Activated CD4-positive, CD25-positive, alpha-beta regulatory T cell treated with anti-CD3 and anti-CD28 coated beads, Interleukin-2, amount 50 U/mL, for 24 hours (primary cell): ENCODE measurements at places on chromosomes 12 and 14.
A peak's percentile ranks its signal among the peaks of the same experiment; 100 is the strongest.

GRCh38 chr12:66352899-66353298, 50.6 kb downstream of the HELB start:
- no peak for ATAC-seq

DNA sequence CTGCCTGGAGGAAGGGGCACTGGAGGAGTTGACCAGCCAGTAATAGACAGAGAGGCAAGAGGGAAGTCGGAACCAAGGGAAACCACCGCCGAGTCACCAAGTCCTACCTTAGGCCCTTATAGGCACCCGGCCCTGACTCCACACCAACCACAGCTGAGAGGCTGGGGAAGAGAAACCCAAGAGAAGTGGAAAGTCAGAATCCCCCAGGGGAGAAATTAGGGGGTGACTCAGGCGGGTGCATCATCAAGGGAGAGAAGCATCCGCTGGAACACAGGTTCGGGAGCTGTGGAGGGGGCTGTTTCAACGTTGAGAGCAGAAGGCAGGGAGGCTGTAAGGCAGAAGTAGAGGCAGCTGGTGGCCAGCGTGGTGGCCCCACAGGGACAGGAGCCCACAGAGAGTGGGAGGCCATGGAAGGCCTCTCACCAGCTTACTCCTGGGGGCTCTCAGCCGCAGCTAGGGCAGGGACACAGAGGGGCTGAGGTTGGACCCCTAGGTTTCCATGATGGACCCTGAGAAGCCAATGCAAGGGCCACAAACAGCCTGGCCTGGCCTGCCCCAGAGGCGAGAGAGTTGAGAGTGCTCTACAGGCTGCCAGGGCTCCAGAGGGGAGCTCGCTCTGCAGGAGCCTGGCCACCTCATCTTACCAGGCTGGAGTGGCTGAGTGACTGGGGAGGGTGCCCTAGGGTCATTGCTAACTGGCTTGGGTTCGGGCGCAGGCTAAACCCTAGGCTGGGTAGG, 1.4 kb upstream of the TRMT61A start:
- peak; percentile 57 for ATAC-seq

DNA sequence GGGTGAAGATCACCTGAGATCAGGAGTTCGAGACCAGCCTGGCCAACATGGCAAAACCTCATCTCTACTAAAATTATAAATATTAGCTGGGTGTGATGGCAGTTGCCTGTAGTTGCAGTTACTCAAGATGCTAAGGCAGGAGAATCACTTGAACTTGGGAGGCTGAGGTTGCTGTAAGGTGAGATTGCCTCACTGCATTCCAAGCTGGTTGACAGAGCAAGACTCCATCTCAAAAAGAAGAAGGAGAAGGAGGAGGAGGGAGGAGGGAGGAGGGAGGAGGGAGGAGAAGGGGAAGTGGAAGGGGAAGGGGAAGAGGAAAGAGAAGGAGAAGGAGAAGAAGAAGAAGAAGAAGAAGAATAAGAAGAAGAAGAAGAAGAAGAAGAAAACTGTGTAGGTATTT, 17.0 kb downstream of the RNASE10 start:
- no peak for ATAC-seq

DNA sequence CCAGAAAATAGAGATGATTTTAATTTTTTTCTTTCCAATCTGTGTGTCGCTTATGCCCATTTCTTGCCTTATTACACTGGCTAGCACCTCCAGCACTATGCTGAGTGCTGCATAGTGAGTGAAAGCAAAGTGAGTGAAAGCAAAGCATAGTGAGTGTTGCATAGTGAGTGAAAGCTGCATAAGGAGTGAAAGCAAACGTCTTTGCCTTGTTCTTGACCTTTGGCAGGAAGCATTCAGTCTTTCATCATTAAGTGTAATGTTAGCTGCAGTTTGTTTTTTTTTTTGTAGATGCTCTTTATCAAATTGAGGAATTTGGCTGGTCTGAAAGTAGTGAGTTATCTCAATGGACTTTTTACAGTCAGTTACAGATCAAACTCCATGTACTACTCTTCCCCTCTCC, 6.9 kb upstream of the CORO1C start:
- ATAC-seq = no peak

- ATAC-seq = no peak
Measured at GRCh38 chr12:38141239-38141638, 175.3 kb upstream of the ALG10B start.

DNA sequence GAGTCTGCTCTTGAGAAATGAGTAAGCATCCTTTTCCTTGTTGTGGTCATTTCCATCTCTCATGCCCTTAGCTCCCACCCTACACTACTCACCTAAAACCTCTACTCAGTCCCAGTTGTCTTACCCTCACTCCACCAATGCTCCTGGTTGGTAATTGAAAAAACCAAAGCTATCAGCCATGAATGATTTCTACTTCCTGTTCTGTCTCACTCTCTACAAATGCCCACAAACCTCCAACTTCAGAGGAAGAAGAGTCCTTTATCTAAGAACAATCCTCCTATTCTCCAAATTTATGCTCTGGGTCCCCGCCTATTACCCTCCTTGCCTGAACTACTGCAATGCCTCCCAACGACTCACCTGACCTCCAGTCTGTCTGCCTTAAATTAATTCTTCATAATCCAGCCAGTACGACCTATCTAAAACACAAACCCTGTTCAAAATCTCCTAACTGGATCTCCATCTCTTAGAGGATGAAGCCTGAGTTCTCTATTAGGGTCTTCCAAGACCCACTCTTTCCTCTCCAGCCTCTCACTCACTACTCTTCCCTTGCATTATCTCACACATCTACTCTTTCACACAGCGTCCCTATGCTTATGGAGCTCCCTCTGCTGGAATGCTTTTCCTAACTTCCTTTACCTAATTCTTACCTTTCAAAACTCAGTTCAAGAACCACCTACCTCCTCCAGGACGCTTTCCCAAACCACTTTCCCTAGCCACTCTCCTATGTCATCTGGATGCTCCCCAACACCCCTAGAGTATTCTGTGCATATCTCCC, 2.2 kb downstream of the DHRS1 start:
- peak; percentile 4 for ATAC-seq

GRCh38 chr14:66244834-66245233, 241.3 kb upstream of the CCDC196 start:
- ATAC-seq = no peak

- no peak for ATAC-seq
Measured at GRCh38 chr12:124008595-124008994, 35.6 kb downstream of the ZNF664 start.

GRCh38 chr12:54300732-54301427, at the start of gene NFE2:
Gene NFE2, minus strand, starts transcription at chr12:54301015. Its CDS starts 5,767 bp downstream, at chr12:54295248.
- ATAC-seq = peak; percentile 57

GRCh38 chr12:95820096-95820703, 29.6 kb upstream of the NTN4 start:
- no peak for ATAC-seq

GRCh38 chr14:40099316-40099715, 667.1 kb upstream of the FBXO33 start:
- no peak for ATAC-seq
